Renal cortical epithelial cell (primary cell): ENCODE measurements at places on chromosomes 2 and 18.

GRCh38 chr2:44107086-44107740 is 61.5 kb upstream of the PPM1B start:
- DNase-seq = no peak

- DNase-seq = no peak
Measured at GRCh38 chr2:170665743-170666142, 49.4 kb upstream of the SP5 start.

- DNase-seq = no peak
Measured at GRCh38 chr2:30622452-30622851, 175.4 kb downstream of the LCLAT1 start.

DNA sequence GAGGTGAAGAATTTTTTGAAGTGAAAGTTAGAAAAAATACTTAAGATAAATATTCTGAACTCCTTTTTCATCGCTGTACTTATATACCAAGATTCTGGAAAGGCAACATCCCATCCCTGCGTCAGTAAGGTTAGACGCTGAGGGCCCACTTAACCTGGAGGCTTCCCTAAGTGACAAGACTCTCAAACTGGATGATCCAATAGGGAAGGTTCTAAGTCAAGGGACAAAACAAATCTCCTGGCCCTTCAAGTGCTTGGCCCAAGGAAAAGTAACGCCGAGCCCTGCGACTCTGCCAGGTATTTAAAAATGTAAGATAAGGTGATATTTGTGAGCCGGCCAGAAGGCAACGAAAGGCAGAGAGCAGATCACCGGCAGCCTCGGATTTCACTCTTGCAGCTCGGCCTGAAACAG is 1.3 kb downstream of the STK39 start:
- no peak for DNase-seq

- no peak for DNase-seq
Measured at GRCh38 chr2:74764429-74765272, 69.3 kb upstream of the HK2 start.

DNA sequence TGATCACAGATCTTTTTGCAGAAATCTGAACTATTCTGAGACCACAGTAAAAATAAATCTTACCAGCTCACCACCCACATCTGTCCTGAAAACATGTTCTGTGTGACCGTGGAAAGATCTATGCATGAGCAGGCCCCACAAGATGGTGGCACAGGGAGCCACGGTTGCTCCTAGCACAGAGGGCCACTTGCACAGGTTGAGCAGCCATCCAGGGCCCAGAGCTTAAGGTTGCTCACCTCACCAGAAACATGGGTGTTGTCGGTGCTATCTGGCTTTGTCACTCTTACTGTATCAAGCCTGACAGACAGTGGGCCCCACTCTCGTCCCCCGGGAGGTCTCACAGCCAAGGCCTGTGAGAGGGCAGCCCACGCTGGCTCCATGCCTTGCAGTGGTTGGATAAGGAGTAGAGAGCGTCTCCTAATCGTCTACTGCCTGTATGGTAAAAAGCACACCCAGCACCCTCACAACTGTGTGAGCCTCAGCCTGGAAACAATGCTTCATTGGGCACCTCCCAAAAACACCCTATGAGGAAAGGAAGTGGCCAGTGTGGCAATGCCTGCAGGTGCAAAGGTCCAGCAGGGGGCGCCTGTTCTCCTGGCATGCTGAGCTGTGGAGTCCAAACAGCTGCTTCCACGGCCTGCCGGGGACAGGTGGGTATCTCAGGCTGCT is 19.6 kb downstream of the TUBB6 start:
- peak; percentile 43 for DNase-seq

DNA sequence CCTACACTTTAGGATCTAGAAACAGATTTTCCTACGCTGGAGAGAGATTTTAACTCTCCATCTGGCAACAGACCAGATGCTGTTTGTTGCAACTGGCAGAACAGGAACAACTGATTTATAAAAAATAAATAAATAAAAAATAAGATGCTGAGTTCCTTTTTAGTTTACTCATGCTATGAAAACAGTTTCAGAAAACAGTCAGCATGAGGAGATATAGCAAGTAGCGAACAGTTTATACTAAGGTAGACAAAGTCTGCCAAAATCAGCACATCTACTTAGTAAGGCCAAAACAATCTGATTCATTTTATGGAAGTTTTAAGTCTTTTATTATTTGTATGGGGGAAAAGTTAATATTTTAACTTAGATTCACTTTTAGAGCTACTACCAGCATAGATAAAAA is 974.0 kb upstream of the CNTNAP5 start:
- no peak for DNase-seq

DNA sequence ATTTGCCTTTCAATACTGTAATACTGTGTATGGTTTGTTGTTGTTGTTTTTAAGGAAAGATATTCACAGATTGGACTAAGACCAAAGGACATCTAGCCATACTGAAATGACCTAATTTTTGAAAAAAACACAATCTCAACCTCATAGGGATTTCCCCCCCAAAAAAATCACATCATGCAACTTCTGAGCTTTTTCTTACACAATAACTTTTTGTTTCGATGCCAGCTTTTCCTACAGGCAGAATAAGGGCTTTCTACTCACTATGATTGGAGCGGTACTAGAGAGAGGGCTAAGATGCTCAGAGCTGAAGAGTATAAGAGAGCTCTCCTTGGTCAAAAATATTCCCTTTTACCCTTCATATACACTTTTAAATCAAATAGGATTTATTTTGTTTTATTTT is 32.4 kb upstream of the SLC3A1 start:
- no peak for DNase-seq

DNA sequence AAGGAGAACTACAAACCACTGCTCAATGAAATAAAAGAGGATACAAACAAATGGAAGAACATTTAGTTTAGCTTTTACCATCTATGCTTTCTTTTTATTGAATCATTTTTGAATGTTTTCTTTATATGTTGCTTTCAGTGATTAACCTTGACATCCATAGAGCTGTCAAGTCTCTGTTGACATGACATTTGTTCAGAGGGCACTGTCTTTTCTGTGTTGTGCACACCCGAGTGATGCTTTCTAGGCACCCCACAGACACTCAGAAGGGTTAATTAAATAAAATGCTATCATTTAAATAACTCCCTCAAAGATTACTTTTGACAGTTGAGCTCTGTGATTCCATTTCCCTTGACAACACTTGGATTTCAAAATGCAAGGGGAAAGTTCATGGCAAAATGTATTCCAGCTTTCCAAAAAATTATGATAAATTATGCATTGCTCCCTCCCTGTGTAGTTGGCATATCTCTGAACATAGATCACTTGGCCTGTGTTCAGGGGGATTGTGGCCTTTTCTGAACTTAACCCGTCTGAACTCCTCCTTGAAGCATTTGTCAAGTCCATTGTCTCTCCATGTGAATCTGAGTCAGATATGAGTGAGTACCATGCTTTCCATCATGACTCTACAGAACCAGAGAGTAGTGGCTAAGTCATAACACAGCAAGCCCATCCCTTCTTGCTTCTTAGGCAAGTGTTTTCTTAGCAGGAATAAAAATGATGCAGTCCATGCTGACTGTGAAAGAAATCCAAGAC is 372.6 kb downstream of the RPRM start:
- peak; percentile 26 for DNase-seq

GRCh38 chr2:12109363-12110017 is 363.1 kb downstream of the LPIN1 start:
- no peak for DNase-seq

DNA sequence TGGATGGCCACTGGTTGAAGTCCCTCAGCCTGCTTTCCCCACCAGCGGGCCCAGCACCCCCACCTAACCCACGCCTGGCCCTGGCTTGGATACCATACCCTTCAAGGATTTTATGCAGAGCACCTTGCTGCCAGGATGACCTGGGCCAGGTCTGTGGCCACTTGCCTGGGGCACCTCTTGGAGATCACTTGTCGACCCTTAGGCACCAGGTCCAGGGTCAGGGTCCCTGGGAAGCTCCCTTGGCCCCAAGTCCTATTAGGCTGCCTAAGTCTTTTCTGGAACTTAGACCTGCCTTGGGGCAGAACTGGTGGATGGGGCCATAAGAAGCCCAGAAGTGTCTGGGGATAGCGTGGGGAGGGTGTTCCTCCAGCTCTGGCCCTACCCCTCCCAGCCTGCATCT is 39.1 kb downstream of the FOSL2 start:
- DNase-seq = no peak

GRCh38 chr18:12849548-12849947 is 34.5 kb downstream of the PTPN2 start:
- DNase-seq = no peak

GRCh38 chr2:170206246-170206645 is 28.3 kb downstream of the MYO3B start:
- no peak for DNase-seq

- no peak for DNase-seq
Measured at GRCh38 chr18:73663581-73663980, 484.1 kb downstream of the FBXO15 start.

DNA sequence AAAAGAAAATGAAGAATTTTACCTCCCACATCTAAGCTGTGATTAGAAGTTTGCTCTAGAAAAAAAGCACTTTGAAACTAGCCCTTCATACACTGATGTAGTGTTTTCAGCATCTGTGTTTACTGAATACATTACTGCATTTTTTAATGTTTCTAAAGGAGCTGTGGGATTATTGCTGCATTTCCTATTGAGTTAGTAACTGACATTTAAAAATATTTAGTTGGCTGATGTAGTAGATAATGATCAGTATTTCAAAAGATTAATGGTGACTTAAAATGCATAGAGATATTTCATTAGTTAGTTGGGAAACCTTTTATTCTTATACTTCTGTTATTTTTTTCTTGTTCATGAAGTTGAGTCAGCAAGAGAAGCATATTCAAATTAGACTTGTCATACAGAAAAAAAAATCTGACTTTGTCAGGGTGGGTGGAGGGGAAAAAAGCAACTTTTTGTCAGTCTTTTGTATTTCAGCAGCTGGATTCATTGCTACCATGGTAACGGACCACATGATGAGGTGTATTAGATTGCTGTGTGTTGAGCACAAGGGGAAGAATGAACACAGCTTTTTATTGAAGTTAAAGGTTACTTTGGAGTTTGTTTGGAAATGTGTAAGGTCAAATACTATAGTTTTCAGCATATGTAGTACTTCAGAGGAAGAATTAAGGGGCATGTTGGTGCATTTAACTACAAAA is at the start of gene DTNA:
TSS of gene DTNA (plus strand) at position 549 of the 692 bp plus-strand sequence. CDS start 45,679 bp downstream, outside the sequence.
- DNase-seq = peak; percentile 95

GRCh38 chr2:122079844-122080243 is 324.4 kb downstream of the TSN start:
- no peak for DNase-seq

- DNase-seq = no peak
Measured at GRCh38 chr18:27824841-27825681, 351.9 kb downstream of the CDH2 start.

GRCh38 chr2:30113617-30114293 is 33.1 kb upstream of the YPEL5 start:
- peak; percentile 89 for DNase-seq

GRCh38 chr18:23883277-23883790 is 131.2 kb upstream of the TTC39C start:
- DNase-seq = no peak

- DNase-seq = no peak
Measured at GRCh38 chr2:196711625-196712024, 72.1 kb downstream of the CCDC150 start.

DNA sequence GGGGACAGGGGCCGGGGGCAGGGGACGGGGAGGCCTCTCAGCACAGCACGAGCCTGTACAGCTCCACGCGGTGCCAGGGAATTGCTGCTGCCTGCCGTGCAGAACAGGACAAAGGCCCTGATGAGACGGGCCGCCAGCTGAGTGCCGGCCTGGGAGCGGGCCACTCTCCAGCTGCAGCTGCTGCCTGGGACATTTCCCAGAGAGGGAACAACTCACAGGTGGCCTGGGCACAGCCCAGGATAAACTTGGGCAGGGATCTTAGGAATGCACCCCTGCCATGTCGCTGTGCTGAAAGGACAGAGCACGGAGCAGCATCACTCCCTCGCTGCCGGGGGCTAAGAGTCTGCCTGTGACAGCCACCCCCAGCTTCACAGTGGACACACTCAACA is 38.8 kb downstream of the CENPO start:
- no peak for DNase-seq

DNA sequence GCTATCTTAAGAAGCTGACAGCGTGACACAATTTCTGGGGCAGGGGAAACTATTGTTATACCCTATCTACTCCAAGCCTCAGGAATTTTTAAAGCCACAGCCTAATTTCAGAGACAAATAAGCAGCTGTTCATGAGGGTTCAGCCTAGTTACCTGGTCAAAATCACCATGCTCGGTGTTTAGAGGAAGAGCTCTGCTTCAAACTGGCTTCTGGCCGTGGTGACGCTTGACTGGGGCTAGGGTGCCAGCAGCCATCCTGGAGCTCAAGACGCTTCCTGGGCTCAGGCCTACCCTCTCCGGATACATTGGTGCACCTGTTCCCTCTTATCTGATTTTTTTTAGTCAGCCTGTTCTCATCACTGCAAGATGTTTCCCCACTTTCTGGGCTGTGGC is 41.7 kb downstream of the FRZB start:
- DNase-seq = no peak

DNA sequence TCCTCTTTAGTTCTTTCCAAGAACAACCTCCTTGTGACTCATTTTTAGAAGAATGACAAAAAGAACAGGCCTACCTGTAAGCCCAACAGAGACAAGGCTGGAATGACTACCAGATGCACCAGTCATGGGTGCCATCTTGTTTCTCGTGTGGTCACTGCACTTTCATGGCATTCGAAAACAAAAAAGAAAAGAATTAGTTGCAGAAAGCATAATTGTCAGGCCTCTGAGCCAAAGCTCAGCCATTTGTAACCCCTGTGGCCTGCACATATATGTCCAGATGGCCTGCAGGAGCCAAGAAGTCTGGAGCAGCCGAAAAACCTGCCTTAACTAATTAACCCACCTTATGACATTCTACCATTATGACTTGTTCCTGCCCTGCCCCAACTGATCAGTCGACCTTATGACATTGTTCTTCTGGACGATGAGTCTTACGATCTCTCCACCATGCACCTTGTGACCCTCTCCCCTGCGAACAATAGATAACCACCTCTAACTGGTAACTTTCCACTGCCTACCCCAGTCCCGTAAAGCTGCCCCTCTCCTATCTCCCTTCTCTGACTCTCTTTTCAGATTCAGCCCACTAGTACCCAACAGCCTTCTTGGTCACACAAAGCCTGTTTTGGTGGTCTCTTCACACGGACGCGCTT is 13.9 kb upstream of the BUB1 start:
- DNase-seq = no peak

DNA sequence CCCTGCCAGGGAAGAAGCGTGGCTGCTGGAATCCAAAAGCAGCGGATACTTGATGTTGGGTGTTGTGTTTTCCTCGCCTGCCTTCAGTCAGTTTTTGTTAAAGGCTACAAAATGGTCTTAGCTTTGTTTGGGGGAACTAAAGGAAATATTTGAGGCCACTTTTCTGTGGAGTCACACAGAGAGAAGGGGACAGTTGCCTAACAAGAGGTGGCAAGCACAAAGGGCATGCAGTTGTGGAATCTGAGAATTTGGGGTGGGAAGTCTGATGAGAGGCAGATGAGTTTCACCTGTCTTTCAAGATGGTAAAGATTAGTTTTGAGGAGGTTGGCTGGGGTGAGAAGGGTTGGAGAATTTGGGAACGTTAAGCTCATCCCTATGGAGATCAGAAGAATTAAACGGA is 2.9 kb downstream of the MALT1 start:
- no peak for DNase-seq

GRCh38 chr18:75291460-75291859 is 80.9 kb downstream of the TSHZ1 start:
- DNase-seq = no peak
